ENCODE measurements at places on chromosomes 13 and 19.

GRCh38 chr13:39533651-39534150 lies 69.3 kb downstream of the LHFPL6 start:
- DNase-seq = no peak

GRCh38 chr13:96100457-96101220 lies 10.7 kb downstream of the HS6ST3 start:
- no peak for DNase-seq

- DNase-seq = no peak
Measured at GRCh38 chr13:62142048-62142447, 726.4 kb upstream of the PCDH20 start.

DNA sequence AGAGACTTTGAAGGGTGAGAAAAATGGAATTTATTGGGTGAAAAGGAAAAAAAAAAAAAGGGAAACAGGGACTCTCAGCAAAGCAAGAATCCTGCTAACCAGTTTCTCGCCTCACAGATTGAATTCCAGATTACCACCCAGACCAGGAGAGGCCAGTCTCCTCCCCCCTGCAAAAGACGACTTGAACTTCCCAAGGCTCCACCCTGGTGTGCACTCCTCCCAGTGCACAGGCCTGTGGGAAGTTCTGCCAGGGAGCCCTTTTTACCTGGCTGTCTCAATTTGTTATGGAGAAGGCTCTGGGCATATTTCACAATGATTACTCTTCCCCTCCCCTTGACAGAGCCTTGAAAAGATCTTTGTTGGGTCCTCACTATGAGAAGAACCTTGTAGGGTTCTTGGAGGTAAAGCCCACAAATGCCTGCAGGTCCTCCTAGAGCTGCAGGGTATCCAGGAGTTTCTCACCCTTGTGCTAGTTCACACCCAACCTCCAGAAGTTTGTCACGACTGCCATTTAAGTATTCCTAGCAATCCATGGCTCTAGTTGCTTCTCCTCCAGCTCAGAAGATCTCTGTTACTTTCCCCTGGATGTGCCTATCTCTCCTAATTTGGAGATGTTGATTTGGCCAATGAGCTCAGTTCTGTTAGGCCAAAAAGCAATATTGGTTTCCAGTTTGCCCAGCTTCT lies 229.8 kb upstream of the TMTC4 start:
- no peak for DNase-seq

- no peak for DNase-seq
Measured at GRCh38 chr13:51396352-51396751, 56.5 kb downstream of the INTS6 start.

- peak; percentile 66 for DNase-seq
Measured at GRCh38 chr13:80224468-80224867, 116.5 kb downstream of the SPRY2 start.

DNA sequence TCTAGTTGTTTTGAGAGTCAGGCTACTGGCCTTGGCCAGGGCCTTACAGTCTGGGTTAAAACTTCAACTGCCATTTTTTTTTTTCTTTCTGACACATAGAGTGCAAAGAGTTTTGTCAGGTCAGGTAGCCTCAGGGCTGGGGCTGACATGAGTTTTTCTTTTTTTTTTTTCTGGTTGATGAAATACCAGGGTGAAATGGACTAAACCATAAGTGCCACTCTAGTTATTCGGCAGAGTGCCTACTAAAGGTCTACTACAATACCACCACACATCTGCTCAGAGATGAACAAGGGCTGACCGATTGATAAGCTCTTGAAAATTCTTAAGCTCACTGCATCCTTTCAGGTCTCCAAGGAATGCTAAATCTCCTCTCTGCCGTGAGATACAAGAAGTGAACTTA lies 4.4 kb upstream of the ZNF320 start:
- DNase-seq = peak; percentile 48

GRCh38 chr19:618247-618619 lies 15.1 kb downstream of the POLRMT start:
- DNase-seq = no peak

- peak; percentile 81 for DNase-seq
Measured at GRCh38 chr13:110137680-110138009, 169.3 kb downstream of the COL4A1 start.

DNA sequence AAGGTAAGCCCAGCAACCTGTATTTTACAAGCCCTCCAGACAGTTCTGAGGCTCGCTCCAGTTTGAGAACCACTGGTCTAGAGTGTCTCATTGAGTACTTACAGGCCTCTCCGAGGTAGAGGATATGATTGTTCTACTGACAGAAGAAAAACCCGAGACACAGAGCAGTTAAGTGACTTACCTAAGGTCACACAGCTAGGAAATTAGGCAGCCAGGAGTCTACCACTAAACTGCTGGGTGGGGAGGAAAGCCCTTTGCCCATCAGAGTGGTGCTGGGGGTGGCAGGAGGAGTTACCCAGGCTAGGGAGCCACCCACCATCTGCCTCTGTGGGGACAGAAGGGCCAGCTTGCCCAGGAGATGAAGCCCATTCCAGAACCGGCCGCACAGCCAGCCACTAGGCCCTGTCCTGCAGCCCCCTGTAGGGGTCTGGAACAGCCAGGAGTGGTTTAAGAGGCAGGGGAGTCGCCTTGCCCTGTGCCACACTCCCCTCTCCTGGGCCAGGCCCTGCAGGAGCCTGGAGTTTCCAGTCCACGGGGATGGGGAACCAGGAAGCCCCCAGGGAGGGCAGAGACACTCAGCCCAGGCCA lies 703 bp downstream of the RASGRP4 start:
- DNase-seq = no peak

DNA sequence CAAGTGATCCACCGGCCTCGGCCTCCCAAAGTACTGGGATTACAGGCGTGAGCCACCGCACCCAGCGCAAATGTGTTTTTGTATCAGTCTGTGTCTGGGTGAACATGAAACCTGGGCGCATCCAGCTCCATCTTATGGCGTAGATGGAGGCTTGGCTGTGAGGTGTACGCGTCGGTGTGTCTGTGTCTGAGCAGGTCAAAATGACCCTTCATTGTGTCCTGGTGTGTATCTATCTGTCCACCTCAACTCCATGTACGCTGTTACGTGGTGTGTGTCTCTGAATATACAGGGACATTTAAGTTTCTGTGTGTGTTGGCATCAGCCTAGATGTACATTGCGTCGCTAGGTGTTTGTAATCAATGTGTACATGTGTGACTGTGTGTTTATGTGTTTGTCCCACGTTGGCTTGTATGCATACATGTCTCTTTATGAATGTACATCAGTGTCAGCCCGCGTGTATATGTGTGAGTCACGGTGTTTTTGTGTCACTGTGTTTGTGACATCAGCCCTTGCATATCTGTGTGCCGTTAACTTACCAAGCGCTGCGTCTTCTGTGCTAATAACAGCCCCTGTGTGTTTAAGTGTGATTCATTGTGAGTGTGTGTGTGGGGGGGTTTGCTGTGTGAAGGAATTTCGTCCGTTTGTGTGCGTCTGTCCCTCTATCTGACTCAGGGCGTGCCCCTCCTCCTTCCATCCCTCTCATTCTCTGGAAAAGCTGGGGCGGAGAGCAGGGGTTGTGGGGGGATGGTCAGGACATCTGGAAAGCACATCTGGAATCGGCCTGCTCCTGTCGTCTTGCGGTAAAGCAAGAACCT lies 6.4 kb downstream of the AXL start:
- peak; percentile 99 for DNase-seq

DNA sequence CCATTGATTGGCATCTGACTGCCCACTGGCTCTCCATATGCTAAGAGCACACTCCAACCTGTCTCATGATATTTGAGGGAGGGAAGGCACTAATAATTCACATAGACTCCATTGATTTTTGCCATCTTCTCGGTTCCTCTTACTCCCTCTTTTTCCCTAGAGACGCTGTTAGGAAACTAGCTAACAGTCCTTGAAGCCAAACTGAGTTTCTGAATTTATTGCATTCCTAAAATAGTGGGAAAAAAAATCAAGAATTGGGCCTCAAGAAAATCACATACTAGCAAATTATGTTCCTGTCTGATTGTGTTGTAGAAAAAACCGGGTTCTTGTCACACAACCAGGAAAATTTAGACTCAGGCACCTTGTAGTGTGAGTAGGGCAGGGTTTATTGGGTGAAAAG lies 86.4 kb upstream of the SLC7A1 start:
- DNase-seq = no peak

DNA sequence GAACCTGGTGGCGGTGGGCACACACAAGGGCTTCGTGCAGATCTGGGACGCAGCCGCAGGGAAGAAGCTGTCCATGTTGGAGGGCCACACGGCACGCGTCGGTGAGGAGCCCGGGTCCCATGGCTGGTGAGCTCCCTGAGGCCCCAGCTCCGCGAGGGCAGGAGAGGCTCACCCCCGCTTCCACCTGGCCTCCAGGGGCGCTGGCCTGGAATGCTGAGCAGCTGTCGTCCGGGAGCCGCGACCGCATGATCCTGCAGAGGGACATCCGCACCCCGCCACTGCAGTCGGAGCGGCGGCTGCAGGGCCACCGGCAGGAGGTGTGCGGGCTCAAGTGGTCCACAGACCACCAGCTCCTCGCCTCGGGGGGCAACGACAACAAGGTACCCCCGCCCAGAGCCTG lies 7.3 kb upstream of the TEKTIP1 start:
- no peak for DNase-seq

- no peak for DNase-seq
Measured at GRCh38 chr13:105240371-105240770, 1295.1 kb downstream of the EFNB2 start.

GRCh38 chr13:100130930-100131511 lies 42.1 kb downstream of the PCCA start:
- no peak for DNase-seq

GRCh38 chr13:46492946-46493345 lies 60.0 kb upstream of the LRCH1 start:
- DNase-seq = peak; percentile 65

- no peak for DNase-seq
Measured at GRCh38 chr19:42132030-42132628, at the start of gene POU2F2. Gene POU2F2 (minus strand): TSS chr19:42132446. CDS start chr19:42132411, 35 bp downstream.

DNA sequence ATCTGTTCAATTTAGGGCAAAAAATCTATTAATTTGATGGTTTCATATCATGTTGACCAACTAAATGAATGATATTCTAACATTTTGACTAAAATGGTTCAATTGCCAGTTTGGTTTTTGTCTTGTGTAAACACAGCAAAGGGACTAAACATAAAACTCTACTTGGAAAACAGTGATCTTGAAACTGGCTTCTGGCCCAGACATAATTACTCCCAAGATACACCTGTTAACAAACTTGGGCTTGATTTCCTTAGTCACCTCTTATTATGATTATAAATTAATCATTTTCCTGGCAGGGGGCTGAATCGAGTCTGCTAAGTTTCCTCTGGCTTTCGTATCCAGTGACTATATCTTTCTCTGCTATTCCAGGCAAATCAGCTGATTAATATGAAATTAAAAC lies 78.0 kb upstream of the OXGR1 start:
- no peak for DNase-seq

GRCh38 chr13:113187263-113187669 lies 21.2 kb downstream of the PCID2 start:
- peak; percentile 98 for DNase-seq

DNA sequence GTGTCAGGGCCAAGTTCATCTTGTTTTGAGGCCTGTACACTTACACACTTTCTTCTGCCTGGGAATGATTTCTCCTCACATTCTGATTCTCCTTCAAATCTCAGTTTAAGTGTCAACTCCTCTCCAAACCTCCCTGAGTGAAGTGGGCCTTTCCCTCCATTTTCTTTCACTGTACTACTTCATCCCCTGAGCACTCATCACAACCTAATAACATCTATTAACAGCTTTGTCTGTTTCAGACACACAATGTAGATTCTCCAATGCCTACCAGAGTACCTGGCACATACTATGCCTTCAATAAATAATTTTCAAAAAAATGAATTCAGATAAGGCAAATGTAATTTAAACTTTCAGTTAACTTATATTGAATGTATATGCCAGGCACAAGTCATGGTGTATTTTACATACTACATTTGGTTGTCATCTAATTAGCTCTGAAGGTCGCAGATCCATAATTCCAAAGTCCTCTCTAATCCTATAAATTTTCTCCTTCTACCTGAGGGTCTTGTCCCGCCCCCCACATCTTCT lies 357 bp upstream of the COG6 start:
- peak; percentile 2 for DNase-seq

- no peak for DNase-seq
Measured at GRCh38 chr19:15118789-15119494, 11.7 kb downstream of the SYDE1 start.

DNA sequence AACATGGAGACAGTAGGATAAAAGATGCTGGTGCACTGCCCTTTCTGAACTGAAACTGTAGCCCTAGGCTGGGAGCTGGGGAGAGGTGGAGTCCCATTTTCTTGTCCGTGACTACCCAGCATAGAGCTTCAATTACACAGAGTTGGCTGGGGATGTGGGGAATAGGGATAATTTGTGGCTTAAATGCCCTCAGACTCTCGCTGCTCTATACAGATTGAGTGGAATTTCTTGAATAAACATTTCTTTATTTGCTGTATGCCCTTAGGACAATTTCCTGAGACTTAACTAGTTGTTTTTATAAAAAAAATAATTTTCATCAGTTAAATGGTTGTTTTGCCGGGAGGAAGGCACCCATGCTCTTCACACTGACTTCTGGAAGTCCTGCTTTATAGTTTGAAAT lies 7.2 kb downstream of the IGFL2 start:
- no peak for DNase-seq

- DNase-seq = no peak
Measured at GRCh38 chr13:97493456-97493855, 59.5 kb downstream of the RAP2A start.

DNA sequence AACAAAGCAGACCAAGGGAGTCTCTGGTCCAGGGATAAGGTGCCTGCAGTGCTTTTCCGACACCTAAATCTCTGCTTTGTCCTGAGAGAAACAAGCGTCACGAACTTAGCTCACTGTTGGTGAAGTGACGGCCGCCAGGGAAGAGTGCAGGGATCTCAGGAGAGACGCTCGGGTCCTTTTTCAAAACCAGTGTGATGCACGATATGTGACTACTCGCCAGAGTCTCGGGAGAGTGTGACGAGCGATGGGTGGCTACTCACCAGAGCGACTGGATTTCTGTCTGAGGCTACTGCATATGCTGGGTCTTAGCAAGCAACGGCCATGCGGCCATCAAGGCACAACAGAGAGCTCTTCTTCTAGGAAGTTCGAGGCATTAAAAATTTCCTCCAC lies 16.5 kb upstream of the CFAP97D2 start:
- DNase-seq = no peak

DNA sequence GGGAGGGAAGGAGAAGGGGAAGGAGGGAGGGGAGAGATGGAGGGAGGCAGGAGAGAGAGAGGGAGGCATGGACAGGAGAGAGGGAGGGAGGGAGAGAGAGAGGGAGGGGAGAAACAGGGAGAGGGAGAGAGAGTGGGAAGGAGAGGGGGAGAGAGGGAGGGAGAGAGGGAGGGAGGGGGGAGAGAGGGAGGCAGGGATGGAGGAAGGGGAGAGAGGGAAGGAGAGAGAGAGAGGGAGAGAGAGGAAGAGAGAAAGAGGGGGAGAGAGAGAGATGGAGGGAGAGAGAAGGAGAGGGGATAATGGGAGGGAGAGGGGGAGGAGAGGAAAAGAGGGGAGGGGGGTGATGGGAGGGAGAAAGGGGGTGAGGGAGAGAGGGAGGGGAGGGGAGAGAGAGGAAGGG lies 86.8 kb upstream of the VSTM2B start:
- DNase-seq = no peak

GRCh38 chr19:5090465-5091017 lies 121.6 kb downstream of the KDM4B start:
- DNase-seq = no peak
